Activated B cell treated with CpG ODN at 0.5 μM for 24 hours (primary cell): ENCODE measurements at places on chromosomes 4 and X.
A peak's percentile ranks its signal among the peaks of the same experiment; 100 is the strongest.

- no peaks in the 10 kb centered on the region for H3K4me1 ChIP-seq
- H3K27me3 ChIP-seq = no peaks in the 10 kb centered on the region
- no peaks in the 10 kb centered on the region for H3K36me3 ChIP-seq
- DNase-seq = no peak
- H3K4me3 ChIP-seq = no peak overlapping the region
Measured at GRCh38 chr4:28799696-28800095, 1920.5 kb upstream of the PCDH7 start.

GRCh38 chr4:25879991-25880651 is 17.3 kb upstream of the SEL1L3 start:
- H3K27ac ChIP-seq = peak overlapping the region; percentile 89
- no peak for DNase-seq
- H3K4me3 ChIP-seq = peak overlapping the region; percentile 61
- peaks cover 4% of the 10 kb centered on the region for H3K36me3 ChIP-seq
- H3K4me1 ChIP-seq = peaks cover 81% of the 10 kb centered on the region
- H3K27me3 ChIP-seq = no peaks in the 10 kb centered on the region

DNA sequence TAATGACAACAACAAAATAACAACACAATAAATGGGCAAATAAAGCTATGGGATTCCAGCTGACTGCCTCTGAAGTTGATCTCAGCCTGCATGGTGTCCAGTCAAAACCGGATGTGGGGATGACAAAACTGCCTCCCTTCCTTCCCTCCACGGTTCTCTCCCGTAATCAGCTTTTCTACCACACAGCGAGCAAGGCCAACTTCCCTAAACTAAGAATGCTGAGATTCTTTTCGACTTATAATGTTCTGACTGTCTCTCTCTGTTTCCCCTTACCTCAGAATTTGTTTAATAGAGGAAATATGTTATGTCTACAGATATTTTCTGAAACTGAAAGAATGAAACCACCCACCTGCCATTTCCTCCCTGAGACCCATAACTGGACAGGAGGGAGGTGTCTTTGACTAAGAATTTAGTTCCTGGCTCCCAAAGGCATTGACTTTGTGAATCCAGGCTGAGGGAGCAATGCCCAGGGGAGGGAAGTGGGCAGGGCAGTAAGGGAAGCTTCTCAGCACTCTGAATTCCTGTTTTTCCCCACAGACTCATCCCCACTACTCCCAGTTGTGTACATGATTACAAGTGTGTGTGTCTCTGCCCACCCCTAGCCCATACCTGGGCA is 1.0 kb upstream of the TLR1 start:
- H3K27me3 ChIP-seq = no peaks in the 10 kb centered on the region
- H3K27ac ChIP-seq = peak overlapping the region; percentile 93
- peaks cover 47% of the 10 kb centered on the region for H3K36me3 ChIP-seq
- peak overlapping the region; percentile 86 for H3K4me3 ChIP-seq
- no peak for DNase-seq

- H3K27me3 ChIP-seq = no peaks in the 10 kb centered on the region
- no peak overlapping the region for H3K27ac ChIP-seq
- H3K4me3 ChIP-seq = no peak overlapping the region
- H3K4me1 ChIP-seq = no peaks in the 10 kb centered on the region
- H3K36me3 ChIP-seq = no peaks in the 10 kb centered on the region
Measured at GRCh38 chr4:126592088-126592487, 1040.7 kb upstream of the INTU start.

- no peak overlapping the region for H3K27ac ChIP-seq
- H3K36me3 ChIP-seq = no peaks in the 10 kb centered on the region
- no peak for DNase-seq
Measured at GRCh38 chr4:94690851-94691254, 66.9 kb upstream of the BMPR1B start.

DNA sequence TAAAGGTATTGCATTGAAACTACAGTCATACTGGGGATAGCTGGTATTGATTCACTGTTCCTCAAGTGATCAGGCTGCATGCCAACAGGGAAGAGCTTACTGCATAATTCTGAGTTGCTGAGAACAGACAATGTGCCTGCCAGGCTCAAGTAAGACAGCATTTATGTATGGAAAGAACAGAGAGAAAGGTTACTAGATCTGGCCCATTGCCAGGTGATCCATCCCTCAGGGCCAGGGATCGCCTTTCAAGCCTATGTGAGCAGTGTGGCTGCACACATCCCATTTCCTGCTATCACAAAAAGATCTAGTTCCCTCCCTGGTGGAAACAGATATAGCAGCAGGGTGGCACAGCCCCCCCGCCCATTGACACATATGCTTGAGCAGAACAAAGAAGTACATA is 254.0 kb downstream of the TMA16 start:
- H3K27ac ChIP-seq = no peak overlapping the region
- no peak overlapping the region for H3K4me3 ChIP-seq
- H3K4me1 ChIP-seq = peaks cover 4% of the 10 kb centered on the region
- H3K36me3 ChIP-seq = no peaks in the 10 kb centered on the region
- DNase-seq = no peak
- H3K27me3 ChIP-seq = no peaks in the 10 kb centered on the region

- no peaks in the 10 kb centered on the region for H3K36me3 ChIP-seq
- H3K27ac ChIP-seq = peak overlapping the region; percentile 50
- H3K27me3 ChIP-seq = no peaks in the 10 kb centered on the region
- H3K4me1 ChIP-seq = peaks cover 15% of the 10 kb centered on the region
Measured at GRCh38 chrX:120287513-120288112, 23.6 kb downstream of the TMEM255A start.

DNA sequence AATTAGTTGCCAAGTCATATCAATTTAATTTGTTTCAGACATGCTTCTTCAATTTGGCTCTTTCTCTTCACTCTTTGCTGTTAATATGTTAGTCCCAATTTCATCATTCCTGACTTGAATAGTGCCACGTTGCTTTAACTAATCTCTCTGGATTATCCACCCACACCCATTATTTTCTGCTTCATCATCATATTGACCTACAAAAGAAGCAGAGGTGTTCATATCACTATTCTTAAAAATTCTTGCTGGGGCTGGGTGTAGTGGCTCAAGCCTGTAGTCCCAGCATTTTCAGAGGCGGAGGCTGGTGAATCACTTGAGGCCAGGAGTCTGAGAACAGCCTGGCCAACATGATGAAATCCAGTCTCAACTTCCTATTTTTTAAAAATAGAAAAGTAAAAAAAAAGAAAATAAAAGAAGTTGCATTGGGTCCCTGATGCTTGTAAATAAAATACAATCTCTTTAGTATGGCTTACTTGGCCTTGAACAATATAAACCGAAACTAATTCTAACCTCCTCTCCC is 65.7 kb upstream of the KCNIP4 start:
- H3K27me3 ChIP-seq = no peaks in the 10 kb centered on the region
- H3K4me3 ChIP-seq = no peak overlapping the region
- no peaks in the 10 kb centered on the region for H3K4me1 ChIP-seq
